Astrocyte of the spinal cord (primary cell): ENCODE measurements at places on chromosomes 2 and 18.
A peak's percentile ranks its signal among the peaks of the same experiment; 100 is the strongest.

GRCh38 chr18:66461344-66461743 is 142.5 kb downstream of the CDH19 start:
- DNase-seq = no peak

DNA sequence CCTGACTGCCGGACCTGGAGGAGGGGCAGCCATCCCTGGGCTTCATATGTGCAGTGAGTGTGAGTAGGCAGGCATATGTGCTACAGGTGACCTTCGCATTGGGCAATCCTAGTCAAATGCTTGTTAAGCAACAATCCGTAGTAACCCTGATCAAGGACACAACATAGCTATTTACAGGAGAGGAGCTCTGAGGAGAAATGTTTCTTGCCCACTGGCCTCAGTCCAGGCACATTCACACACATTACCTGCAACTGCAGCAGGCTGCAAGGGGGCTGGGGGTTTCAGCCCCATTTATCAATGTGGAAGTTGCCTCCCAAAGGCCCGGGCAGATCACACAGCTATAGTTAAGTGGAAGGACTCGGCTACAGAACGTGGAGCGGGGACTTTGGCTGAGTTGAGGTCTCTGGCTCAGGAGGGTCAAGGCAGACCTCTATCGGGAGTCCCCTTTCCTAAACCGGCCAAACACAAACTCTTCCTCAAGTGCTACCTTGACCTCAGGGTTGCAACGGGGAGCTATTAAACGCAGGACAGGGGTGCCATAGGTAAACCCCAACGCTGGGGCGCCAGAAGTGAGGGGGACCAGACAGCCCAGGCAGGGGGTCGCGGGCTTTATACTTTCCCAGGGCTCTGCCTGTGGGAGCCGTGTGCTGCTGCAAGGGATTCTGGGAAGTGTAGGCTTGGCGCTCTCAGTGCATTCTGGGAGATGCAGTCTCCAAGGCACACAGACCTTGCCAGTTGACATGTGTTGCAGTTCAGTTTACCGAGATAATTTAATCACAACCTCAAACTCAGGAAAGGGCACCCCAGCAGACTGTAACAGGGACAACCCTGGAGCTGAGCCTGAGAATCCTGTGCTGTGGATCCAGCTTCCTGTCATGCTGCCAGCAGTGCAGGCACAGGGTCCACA is 9.4 kb downstream of the KHK start:
- DNase-seq = peak; percentile 44

DNA sequence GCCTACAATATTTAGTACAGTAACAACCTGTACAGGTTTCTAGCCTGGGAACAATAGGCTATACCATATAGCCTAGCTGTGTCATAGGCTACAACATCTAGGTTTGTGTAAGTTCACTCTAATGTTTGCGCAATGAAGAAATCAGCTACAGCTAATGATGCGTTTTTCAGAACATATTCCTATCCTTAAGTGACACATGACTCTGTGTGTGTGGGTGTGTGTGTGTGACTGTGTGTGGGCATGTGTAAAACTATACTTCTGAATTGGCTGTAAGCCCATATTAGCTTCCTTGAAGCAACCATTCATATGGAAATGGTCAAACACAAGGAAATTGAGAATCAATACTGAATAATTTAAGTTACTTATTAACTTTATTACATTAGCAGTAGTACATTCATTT is 120.8 kb upstream of the SULT1C3 start:
- DNase-seq = no peak

- DNase-seq = peak; percentile 55
Measured at GRCh38 chr18:45324495-45325113, 290.7 kb upstream of the SLC14A2 start.

DNA sequence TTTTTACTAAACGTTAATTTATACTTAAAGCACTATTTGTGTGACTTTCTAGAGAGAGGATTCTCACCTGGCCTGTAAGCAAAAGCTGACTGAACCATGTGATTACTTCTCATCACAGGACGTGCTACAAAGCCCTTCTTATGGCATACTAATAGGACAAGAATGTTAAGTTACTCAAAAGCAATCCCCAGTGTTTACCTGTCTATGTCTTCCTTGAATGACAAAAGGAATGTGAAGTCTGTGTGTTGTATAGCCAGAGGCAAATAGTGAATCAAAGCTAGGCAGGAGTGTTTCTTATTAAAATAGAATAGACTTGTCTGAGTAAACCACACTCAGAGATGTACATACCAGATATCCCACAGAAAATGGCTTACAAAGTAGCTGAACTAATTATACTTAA is 1465.5 kb downstream of the SUCLG1 start:
- peak; percentile 1 for DNase-seq

DNA sequence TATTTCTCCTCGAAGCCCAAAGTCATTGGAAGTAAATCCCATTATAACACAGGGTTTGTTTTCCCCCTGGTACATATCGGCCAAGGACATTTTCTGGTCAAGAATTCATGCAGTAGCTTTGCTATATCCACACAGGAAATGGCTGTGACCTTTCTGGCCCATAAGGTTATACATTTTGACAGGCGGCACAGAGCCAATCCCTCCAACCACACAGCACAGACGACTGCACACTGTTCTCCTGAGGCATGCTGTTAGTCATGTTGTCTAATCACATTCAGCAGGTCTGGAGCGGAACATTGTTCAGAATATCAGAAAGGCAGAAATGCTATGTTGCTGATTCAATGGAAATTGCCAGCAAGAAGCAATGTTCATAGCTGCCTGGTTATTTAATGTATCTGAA is 742.3 kb upstream of the SLC8A1 start:
- DNase-seq = peak; percentile 90

DNA sequence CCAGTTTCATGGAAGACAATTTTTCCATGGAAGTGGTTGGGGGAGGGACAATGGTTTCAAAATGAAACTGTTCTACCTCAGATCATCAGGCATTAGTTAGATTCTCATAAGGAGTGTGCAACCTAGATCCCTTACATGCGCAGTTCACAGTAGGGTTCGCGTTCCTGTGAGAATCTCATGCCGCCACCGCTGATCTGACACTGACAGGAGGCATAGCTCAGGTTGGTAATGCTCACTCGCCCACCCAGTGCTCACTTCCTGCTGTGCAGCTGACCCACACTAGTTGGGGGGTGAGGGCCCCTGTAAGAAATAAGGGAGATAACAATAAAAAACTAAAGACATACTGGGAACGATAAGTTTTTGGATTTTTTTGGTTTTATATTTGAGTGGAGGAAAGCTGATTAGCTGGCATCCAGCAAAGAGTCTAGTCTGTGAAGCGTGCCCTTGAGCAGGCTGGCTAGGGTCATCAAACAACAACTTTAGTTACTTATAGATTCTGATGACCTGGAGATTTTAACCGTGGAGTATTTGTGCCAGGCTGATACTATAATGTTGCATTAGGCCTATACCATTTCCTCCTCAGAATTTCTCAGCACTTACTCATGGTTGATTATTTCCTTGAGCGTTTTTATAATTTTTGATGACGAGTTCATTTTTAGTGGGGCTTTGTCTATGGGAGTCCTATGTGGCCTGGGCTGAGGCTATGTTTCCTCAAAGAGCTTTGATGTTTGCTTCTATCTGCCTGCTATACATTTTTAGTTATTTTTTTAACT is 6.3 kb upstream of the MCFD2 start:
- DNase-seq = peak; percentile 42

GRCh38 chr2:54859997-54860701 is 136.7 kb downstream of the EML6 start:
- DNase-seq = peak; percentile 93

- DNase-seq = no peak
Measured at GRCh38 chr2:71064754-71065621, 3.5 kb upstream of the NAGK start.

DNA sequence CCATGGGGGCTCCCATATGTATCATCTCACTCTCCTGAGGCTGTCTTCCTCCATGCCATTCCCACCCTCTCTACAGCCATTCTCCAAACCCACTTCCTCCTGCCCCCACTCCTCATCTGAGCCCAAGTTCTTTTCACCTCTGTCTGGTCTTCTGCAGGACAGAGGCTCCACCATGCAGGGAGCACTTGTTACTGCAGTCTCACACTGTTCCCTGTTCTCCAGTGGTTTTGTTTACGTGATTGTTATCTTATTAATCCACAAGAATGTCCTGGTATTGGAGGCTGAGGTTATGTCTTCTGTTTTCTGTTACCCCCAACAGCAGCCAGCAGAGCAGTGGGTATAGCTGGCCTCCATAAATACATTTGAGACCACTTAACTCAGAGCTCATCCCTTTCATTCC is 51.4 kb downstream of the PAX8 start:
- DNase-seq = peak; percentile 23

- no peak for DNase-seq
Measured at GRCh38 chr18:38756436-38756835, 1190.8 kb upstream of the CELF4 start.

DNA sequence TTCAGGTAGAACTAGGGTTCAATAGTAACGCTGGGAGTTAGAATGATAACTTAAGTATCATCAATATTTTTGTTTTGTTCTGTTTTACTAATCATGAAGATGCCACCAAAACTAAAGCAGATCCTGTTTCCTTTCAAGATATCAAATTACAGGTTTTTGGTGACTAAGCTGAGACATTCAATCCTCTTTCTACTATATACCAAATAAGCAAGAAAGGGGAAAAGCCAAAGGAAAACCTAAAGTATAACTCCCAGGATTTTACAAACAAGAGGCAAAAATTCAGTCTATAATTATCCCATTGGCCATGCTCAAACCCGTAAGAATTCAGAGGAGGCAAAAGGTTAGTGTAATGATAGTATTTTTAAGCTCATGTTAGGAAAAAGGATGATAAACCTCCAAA is 175.2 kb upstream of the CCDC150 start:
- DNase-seq = peak; percentile 24

GRCh38 chr2:118731413-118731812 is 116.0 kb downstream of the EN1 start:
- DNase-seq = no peak

- DNase-seq = no peak
Measured at GRCh38 chr2:181367906-181368435, 89.2 kb upstream of the ITGA4 start.

GRCh38 chr2:210919128-210919527 is 362.7 kb downstream of the CPS1 start:
- DNase-seq = peak; percentile 12

GRCh38 chr2:231201475-231201814 is 3.0 kb downstream of the ARMC9 start:
- no peak for DNase-seq

DNA sequence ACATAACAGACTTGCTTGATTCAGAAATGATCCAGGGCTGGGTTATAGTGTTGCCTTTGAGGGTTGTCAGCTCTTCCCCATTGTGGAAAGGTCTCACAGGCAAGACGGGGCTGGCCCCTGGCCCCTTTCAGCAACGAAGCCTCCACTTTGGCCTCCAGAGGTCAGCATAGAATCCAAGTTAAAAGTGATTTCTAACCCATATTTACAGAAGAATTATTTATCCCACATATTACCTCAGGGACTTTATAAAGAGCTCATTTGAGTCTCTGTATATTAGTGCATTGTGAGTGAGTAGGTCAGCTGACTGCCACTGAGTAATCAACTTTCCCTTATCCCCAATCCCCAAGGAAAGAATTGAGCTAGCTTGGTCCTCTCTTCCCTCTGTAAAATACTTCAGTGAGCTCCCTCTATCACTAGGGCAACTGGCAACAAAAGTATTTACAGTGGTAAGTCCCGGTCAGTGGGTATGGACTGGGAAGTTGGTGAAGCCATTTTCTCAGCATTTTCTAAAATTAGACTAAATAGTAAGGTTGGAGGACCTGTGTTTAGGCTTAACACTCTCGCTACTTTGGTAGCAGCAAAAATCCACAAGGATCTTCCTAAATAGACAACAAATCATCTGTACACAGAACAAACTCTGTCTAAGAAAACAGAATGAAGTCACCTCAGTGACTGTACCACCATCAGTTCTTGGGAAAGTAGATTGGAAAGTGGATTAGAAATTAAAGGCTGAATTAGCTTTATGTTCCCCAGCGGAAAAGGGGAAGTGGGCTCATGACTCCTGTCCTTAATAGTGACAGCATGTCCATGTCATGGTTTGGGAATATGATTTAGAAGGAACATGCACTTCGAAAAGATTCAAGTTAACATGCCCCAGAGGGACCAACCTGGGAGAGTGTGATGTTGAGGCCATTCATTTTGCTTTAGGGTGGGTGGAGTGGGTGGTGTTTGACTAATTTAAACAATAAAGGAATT is 171.0 kb upstream of the SIX3 start:
- no peak for DNase-seq

DNA sequence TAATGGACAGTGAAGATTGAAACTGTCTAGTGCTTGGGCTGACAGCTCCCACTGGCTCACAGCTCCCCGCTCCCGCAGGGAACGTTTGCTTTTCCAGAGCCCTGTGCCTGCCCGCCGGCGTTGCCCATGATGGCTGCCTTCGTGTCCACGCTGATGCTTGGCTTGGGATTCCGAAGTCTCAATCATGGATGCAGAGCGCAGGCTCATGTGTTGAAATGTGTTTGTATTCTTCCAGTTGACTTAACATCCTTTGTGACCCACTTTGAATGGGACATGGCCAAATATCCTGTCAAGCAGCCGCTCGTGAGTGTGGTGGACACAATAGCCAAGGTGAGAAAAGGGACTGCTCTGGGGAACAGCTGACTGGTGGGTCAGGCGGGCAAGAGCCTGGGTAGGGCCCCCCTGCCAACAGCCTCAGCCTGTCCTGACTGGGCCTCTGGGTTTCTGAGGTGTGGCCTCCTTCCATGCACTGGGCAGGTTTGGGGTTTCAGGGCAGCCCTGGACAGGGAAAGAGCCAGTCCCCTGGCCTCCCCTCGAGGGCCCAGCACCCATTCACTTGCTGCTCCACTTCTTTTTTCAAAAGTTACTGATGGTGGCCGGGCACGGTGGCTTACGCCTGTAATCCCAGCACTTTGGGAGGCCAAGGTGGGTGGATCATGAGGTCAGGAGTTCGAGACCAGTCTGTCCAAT is 42.8 kb downstream of the ATP6V1C2 start:
- no peak for DNase-seq

DNA sequence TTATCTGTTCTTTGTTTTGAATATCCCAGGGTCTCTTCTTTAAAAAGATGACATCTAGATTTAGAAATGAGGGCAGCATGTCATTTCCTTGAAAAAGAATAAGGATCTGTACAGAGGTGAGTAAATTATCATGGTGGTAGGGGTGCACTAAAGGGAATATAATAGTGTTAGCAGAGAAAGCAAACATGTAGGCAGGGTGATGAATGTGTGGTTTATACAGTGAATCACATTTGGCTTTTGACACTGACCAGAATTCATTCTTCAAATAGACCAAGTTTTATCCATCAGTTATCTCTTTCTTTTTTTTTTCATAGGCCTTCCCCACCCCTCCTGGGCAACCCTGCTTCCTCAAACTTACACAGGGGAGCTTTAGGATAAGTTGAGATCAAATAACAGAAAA is 184.5 kb upstream of the LRP1B start:
- DNase-seq = peak; percentile 46

DNA sequence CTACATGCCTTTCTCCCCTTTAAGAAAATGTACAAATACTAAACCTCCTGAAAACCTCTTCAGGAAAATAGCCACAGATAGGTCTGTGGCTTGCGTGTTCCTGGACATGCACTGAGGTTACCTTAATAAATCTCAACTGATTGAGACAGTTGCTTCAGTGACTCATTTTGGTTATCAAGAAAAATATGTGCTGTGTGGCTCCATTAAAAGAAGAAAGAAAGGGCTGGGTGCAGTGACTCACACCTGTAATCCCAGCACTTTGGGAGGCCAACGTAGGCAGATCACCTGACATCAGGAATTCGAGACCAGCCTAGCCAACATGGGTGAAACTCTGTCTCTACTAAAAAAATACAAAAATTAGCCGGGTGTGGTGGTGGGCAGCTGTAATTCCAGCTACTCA is 27.1 kb downstream of the CREG2 start:
- DNase-seq = peak; percentile 44
